ENCODE measurements at places on chromosomes 11 and 22.

DNA sequence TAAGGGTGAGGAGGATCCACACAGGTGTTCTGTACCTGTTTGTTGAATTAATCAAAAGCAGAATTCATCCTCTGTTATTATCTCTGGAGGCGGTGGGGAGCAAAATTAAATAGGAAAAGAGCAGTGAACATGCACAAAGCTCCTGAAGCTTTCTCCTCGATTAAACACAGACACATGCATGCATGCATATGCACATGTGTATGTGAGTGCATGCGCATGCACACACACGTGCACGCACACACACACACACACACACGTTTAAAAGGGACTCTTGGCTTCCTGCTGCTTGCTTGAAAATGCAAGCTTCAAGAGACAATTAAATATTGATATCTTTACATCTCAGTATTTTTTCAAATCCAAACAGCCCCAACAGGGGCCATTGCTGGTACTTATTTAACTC is 462.1 kb downstream of the BUD13 start:
- no peak for DNase-seq

- DNase-seq, result no peak
Observed at GRCh38 chr11:116175707-116176106, 597.1 kb downstream of the BUD13 start.

GRCh38 chr11:117941976-117942654 is 12.9 kb upstream of the TMPRSS13 start:
- DNase-seq, result no peak

GRCh38 chr11:106447631-106448191 is 370.2 kb downstream of the AASDHPPT start:
- DNase-seq, result no peak

Measured in SW 1271 (cell line).